Hippocampal formation (tissue), 2 donors: ENCODE measurements at places on chromosomes 11 and 22.

GRCh38 chr11:76030968-76031590 lies 175.2 kb downstream of the WNT11 start:
- no peak for DNase-seq

DNA sequence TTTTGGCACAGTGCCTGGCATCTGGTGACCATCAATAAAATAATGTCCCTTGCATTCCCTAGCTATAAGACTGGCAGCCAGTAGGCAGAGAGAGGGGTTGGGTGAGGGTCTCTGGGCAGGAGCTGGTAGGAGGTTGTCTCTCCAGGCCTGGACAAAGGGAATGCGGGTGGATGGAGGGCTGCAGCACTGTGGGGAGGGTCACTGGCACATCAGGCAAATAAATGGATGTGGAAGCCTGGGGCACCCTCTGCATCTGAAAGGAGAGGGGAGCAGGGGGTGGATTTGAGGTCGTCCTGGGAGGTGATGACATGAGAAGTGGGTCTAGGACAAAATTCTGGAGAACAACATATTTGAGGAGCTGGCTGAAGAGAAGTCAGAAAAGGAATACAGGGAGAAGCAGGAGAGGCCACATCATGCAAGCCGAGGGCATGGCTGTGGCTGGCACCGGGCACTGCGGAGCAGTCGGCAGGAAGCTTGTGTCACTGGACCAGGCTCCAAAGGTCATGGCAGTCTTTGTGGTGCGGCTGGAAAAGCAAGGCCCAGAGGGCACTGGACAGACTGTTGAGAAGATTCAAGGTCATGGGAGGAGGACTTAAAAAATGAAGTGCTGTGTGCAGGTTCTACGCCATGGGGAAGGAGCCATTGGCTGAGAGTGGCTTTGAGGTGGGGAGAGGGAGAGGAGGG lies 36.5 kb upstream of the THY1 start:
- no peak for DNase-seq

DNA sequence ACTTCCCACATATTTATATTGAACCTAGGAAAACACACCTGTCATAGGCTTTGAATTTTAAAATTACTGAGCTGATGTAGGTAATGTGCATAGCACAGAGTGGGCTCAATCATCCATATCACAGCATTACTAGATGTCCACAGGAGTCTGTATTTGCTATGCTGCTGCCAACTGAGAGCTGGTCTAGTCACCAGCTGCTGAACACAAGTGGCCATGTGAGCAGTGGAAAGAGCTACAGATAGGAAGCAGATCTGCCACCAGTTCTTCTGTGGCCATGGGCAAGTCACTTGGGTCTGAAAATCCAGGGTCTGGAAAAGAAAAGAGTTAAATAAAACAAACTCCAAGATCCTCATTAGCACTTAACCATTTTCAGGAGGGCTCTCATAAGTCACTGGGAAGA lies 91.8 kb downstream of the APIP start:
- DNase-seq = no peak

GRCh38 chr11:118224511-118225188 lies at the start of gene JAML:
TSS of gene JAML (minus strand) at chr11:118225011. CDS start at chr11:118214866, 10,145 bp downstream.
- no peak for DNase-seq

DNA sequence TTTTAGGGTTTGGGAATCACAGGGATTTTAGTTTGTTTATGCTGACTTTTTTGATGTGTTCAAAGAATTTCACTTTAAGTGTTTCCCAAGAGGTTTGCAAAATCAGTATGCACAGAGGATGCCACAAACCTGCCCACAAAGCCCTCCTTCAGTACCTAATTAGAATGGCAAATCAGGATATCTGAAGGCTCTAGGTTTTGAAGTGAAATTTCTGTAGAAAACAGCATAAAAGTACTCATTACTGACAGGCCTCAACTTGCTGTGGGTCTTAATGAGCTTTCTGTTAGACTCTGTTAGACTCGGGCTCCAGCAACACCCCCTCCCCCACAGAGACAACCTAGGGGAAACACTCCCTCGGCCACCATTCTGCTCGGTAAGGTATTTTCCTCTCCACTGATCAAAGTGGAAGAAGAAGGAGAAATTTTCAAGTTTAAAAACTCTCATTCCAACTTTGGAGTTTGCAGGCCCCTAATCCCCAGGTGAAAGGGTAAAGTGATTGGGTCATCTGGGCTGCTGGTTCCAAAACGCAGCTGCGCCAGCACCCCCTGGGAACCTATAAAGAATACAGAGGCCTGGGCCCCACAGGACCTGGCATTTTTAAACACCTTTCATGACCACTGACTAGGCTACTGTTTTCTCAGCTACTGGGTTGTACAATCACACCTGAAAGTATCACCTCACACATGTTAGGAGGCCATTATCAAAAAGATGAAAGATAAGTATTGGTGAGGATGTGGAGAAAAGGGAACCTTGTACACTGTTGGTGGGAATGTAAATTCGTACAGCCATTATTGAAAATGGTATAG lies 67.5 kb downstream of the PLEKHA7 start:
- DNase-seq = no peak

GRCh38 chr22:50253046-50253915 lies 2.2 kb upstream of the HDAC10 start:
- DNase-seq = no peak

DNA sequence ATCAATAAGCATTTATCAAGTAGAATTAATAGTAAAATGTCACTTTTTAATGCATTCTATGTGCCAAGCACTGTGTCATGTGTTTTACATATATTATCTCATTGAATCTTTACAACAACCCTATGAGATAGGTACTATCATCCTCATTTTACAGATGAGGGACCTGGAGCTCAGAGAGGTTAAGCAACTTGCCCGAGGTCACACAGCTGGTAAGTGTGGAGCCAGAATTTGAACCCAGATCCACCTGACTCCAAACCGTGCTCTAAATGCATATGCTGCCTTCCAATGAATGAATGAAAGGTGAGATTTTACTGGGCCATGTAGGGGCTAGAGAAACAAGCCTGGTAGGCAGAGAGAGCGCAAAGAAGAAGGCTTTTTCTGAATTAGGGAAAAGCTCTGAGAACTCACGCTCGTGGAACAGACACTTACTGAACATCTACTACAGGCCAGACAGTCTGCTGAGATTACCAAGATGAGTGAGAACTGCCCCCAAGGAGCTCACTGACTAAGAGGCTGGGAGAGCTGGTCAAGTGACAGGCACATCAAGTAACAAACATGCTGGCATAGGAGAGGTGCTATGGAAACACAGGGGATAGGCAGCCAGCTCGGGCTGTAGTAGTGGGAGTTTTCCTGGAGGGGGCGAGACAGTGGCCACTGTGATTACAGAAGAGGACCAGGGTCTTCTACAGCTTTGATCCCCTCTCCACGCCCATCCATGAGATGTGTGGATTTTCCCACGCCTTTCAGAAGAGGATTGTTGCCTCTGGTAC lies 4.4 kb downstream of the ABCG4 start:
- DNase-seq = no peak

DNA sequence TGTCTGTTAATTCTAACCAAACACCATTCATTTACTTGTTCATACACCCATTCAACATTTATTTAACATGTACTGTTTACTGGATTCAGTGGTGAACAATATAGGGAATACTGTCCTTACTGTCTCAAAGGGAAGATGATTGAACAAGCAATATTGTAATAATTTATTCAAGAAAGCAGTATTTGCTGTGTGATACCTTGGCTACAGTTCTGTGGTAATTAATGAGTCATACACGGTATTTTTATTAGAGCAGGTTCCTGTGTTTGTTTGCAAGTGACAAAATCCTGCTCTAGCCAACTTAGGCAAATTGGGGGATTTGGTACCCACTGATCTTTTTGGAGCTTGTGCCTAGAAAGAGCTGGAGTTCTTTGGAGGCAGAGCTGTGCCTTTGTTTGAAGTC lies 15.7 kb downstream of the PIH1D2 start:
- no peak for DNase-seq

- DNase-seq = no peak
These were observed 6.7 kb downstream of the SLC22A12 start for GRCh38 chr11:64597671-64598101.

DNA sequence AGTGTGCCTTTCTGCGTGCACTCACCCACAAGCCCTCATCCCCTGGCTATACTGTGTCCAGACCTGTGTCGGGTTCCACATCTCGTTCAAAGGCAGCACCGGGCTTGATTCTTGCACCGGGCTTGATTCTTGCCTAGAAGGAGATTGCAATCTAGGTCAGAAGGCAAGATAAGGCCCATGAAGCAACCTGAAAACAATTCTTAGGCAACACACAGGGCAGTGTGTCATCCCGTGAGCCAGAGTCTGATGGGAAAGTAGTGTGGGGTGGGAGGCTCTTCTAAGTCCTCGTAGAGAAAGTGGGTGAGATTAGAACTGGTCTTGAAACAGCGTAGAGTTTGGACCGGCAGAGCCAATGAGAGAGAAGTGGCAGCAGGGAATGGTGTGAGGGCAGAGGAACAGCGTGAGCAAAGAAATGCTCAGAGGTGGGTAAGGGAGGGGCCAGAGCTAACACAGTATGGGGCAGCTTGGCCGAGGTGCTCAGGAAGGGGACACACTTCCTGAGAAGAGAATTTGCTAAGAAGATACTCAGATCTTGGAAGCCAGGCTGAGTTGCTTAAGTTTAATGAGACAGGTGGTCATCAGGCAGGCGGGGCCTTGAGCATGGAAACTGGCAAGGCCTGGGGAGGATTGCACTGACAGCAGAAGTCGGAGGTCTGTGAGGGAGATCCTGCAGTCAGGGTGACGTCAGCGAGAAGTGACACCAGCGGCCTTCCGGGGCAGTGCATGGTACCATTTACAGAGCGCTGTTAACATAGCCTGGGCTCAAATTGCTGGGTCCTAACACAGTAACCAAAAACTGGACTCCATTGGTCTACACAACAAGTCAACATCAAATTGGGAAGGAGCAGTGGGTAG lies 40.7 kb upstream of the DKK3 start:
- no peak for DNase-seq

DNA sequence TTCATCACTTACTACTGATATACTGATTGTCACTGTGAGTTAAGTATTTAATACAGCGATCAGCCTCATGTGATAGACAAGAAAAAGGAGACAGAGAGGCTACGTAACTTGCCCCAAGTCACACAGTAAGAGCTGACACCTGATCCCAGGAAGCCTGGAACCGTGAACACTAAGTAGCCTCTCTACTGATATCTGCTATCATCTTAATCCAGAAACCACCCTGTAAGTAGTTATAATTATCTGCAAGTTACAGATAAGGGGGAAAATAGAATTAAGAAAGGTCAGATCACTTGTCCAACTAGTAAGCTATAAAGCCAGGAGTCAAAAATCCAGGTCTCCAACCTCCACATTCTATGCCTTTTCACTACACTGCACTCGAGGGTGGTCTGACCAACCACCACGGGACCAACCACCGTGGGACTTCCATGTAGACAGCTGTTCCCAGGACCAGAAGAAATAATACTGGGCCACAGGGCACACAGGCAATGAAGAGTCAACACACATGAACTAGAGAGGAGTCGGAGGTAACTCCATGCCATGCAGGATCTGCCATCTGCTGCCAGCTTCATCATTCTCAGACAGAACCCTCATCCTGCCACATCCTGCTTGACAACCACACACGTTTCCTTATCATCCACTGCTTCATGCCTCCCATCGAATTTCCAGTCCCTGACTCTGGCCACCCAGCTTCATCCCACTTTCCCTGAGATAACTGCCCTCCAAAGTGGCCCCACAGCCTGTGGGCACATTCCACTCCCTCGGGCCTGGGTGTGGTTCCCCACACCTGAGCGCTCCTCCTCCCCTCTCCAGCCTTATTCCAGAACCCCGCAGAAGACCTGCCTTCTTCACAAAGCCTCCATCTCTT lies 58.6 kb downstream of the MICAL3 start:
- DNase-seq = no peak

DNA sequence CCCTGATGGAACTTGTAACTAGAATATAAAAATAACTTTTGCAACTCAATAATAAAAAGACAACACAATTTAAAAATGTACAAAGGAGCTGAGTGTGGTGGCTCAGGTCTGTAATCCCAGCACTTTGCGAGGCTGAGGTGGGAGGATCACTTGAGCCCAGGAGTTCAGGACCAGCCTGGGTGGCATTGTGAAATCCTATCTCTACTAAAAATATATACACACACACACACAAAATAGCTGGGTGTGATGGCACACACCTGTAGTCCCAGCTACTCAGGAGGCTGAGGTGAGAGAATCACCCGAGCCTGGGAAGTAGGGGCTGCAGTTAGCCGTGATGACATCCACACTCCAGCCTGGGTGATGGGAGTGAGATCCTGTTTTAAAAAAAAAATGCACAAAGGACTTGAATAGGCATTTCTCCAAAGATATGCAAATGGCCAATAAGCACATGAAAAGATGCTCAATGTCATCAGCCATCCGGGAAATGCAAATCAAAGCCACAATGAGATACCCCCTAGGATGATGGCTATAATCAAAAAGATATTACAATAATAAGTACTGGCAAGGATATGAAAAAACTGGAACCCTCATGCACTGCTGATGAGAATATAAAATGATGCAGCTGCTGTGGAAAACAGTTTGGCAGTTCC lies 59.8 kb upstream of the SEPTIN5 start:
- no peak for DNase-seq

DNA sequence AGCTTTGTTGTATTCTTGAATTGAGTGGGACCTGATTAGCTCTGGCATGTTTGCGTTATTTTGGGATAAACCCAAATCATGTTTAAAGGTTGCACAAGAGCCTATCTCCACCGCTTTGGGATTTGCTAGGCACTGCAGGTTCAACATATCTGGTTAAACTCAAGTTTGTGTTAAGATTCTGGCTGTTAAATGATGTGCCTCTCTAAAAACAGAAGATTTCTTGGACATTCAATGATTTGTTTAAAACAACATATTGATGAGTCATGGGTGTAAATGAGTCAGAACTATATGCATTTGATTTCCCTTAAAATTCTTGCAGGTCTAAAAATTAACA lies 67.4 kb downstream of the AMOTL1 start:
- DNase-seq = no peak

DNA sequence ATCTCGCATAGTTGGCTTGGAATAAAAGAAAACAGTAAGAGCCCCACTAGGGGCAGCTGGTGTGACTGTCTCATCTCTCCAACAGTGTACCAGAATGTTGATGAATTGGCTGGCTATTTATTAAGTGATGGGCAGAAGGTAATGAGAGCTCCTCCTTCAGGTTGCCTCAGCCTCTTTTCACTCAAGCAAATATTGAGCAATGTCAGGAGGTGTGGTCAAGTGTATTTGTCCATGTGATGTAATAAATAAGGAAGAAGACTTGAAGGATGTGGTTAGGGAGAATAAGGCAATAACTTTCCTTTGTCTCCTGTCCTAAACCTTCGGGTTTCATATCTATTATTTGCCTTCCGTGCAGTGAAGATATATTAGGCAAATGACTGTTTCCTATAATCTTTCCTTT lies at the start of gene TCN1:
TCN1 (minus strand) TSS at position 91 of the 400 bp plus-strand sequence; CDS start at position 74, 17 bp downstream.
- DNase-seq = no peak

GRCh38 chr22:25111579-25112517 lies 87.8 kb upstream of the CRYBB3 start:
- no peak for DNase-seq

GRCh38 chr11:131579932-131580387 lies 209.5 kb downstream of the NTM start:
- peak; percentile 42 for DNase-seq

GRCh38 chr11:83070731-83071566 lies 748 bp downstream of the RAB30 start:
- DNase-seq = peak; percentile 61

DNA sequence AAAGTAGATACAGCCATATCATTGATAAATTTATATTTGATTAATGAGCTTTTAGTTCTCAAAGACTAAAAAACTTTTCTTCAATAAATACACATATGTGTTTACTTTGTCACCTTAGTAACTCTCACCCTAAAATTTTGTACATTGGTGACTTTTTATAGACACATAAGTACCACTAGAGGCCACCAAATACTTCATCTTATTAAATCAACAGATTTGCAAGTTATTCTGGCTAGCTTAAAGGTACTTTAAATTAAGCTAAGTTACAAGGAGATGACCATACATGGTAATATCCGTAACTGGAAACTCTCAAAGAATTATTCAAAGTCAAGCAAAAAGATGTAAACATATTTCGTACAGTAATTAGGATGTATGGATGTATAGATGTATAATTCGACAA lies 112.2 kb downstream of the SBF2 start:
- no peak for DNase-seq
